AG10803 (cell line): ENCODE measurements at places on chromosomes 16 and 17.

DNA sequence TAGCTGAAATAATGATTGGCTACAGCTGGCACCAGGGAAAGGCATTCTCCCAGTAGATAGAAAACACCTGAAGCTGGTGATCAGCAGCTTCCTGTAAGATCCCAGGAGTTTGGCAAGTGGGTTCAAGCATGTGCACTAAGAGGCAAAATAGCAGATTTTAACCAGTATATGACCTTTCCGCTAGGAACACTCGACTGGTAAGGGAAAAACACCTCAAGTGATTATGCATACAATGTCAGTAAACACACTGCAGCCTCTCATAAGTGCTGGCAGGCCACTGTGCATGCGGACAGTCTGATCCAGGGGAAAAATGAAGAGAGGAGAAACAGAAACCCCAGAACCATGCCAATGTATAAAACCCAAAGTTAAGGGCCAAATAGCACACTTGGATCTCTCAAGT is 49.0 kb upstream of the HLF start:
- DNase-seq, result no peak

DNA sequence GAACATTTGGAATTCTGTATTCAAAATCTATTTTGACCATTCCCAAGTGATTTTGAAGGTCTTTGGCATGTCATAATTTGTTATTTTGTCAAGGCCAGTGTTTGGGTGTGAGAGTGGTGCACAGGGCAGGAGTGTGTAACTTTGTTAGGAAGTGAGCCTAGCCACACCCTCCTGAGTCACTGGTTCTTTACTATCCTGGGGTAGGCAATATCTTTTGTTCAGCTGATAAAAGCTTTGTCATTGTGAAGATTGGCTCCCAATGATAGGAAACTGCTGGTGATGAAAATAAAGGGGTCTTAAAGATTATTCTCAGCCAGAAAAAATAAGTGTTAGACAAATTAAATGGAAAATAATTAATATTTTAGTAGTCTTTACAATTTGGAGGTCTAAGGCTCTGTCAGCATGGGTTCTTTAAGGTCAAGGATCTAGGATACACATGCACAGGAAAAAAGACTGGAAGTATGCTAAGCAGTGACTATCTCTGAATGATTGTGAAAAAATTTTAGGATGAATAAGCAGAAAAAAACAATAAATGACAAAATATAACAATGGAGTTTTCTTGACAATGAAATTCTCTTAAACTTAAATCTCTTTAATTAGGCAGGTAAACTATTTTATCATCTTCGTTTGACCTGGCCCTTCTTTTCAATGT is 5.1 kb downstream of the UBN1 start:
- DNase-seq, result peak; percentile 21

DNA sequence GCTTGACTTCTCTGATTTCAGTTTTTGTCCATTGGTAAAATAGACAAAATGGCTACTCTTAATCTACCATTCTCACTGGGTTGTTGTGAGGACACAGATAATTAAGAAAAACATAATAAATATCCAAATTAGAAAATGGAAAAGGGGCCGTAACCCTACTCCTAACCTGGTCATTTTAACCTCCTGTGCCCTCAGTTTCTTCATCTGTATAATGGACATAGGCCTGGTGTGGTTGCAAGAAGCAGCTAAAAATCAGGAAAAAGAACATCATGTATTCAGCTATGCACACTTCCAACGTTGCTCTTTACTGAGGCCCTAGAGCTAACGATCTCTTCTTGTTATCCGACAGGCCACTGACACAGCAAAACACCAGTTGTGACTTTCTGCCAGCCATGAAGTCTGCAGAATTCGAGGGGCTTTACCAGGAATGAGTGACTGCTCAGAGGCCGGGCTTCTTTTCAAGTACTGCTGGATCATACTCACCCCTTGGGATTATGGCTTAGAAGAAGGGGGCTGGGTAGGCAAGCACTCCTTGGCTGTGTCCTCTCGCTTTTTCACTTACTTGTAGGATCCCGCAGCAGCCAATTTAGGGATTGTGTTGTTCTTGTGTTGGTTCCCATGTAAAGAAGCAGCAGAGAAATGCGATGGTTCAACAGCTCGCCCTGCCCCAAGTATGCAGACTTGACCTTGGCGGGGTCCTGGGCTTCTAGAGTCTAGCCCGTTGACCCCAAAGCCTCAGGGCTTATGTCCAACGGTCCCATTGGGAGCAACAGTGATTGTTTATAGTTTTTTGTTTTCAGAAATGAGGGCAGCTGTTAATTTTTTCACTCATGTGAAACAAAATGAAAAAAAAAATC is 20.9 kb downstream of the LDAF1 start:
- no peak for DNase-seq

- no peak for DNase-seq
Observed at GRCh38 chr17:70021726-70022125, 53.3 kb upstream of the KCNJ16 start.

GRCh38 chr16:55323637-55324271 is at the start of gene IRX6:
Gene IRX6, plus strand, starts transcription at chr16:55324203. Its CDS starts 889 bp downstream, at chr16:55325092.
- peak; percentile 35 for DNase-seq

GRCh38 chr16:70790815-70791214 is 10.1 kb downstream of the VAC14 start:
- no peak for DNase-seq

DNA sequence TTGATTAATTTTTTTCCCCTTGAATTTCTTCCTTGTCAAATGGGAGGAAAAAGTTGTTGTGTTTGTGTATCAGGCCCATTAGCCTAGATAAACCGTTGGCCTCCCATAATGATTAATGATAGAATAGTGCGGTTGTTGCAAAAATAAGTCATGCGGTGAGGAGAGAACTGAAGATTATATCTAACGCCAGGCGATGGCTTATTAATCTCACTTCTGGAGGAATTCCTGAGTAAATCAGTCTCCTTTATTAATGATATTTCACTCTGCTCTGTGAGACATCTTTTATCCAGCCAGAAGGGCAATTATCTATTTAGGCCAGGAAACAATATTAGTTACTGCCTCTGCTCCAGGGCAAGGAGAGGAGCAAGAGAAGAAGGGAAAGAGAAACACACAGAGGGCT is 107.3 kb downstream of the IRX5 start:
- no peak for DNase-seq

GRCh38 chr16:75254359-75254837 is 3.0 kb upstream of the BCAR1 start:
- DNase-seq, result peak; percentile 98

GRCh38 chr16:35370617-35371016 is 1911.2 kb downstream of the TP53TG3F start:
- no peak for DNase-seq

DNA sequence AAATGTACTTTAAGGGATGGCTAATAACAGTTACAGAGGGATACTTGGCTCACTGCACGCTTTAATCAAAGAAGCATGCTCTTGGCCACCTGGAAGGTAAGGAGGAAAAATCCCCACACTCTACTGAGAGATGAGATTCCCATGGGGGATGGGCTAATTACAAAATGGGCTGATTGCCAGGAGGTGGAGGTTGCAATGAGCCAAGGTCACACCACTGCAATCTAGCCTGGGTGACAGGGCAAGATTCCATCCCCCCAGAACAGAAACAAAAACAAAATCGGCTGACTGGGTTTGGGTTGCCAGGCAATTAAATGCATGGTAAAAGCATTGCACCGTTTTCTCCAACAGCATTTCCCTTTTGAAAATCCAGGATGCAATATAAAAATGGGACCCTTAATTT is 18.0 kb downstream of the N4BP1 start:
- DNase-seq, result no peak

DNA sequence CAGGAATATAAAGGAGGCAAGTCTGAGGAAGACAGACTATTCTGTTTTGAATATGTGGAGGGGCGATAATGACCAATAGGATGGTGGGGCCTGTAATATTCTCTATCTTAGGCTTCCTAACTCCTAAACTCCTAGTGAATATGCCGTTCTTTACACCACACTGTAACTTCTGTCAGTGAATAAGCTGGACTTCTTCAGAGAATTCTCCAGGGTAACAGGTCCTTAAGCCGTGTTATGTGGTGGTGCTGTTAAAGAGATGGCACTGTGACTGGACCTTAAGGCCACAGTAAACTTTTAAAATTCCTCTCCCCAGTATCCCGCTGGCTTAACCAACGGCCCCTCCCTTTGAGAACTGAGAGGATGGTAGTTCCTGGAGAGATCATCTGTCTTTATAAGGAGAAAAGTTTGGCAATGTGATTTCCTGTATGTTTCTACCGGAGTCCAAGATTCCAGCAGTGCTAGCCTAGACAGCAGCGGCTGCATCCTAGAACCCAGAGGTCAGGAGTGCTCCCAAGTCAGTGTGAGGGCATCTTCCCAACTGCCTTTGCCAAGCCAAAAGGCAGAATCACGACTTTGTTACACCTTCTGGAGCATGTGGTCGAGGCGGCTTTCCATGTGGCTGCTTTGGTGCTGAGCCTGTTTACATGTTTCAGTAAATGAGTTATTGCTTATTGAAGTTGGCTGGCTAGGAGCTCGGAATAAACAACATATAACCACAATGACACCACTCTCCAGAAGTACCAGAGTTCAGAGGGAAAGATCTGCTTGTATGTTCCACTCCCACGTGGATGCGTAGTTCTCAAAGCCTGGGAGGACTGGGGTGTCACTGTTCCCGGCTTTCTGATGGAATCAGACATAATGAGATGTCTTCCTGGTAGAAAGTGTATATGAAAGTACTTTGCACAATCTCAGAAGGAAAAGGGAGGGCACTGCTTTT is 41.0 kb downstream of the TUBD1 start:
- DNase-seq, result peak; percentile 100

DNA sequence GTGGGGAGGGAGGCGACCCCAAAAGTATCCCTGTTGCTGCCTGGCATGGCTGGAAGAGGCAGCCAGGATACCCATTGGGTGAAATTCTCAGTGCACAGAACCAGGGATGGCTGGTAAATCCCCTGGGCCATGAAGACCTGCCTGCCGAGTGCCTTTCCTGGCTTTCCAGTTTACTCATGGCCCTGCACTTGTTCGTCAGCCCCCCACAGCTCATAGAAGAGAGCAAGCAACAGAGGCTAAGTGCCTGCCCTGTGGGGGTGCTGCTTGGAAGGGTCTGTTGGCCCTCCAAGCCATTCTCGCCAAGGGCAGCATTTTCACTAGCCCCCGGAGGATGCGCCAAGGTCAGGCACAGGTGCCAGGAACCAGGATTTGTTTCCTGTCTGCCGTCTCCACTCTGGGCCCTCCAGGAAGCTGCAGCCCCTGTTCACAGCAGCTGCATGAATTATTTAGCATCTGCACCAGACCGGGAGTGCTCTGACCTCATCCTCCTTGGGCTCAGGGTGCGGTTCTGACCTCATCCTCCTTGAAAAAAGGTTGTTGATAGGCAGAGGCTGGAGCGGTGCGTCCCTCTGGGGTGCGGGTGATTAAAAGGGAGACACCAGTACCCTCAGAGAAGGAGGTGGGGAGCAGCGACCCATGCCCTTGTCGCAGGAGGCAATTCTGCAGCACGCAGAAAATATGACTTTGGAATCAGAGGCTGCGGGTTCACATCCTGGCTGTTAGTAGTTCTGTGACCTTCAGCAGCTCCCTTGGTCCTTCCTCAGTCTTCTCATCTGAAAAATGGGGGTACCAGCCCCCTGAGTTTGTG is 14.2 kb upstream of the CD300A start:
- no peak for DNase-seq

GRCh38 chr16:27437946-27438345 is 36.0 kb downstream of the IL21R start:
- DNase-seq, result no peak

DNA sequence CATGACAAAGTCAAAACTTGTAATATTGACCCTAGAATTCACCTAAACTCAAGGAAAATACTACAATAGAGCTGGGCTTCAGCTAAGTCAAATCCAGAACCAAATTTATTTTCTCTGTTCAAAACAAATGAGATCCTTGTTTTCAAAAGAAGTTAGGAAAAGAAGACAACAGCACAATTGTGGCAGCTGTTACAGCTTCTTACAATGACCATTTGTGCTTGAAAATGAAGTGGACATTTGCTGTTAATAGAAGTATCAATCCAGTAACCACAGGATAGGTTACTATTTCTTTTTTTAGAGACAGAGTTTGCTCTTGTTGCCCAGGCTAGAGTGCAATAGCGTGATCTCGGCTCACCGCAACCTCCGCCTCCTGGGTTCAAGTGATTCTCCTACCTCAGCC is 44.4 kb downstream of the APPBP2 start:
- DNase-seq, result no peak

DNA sequence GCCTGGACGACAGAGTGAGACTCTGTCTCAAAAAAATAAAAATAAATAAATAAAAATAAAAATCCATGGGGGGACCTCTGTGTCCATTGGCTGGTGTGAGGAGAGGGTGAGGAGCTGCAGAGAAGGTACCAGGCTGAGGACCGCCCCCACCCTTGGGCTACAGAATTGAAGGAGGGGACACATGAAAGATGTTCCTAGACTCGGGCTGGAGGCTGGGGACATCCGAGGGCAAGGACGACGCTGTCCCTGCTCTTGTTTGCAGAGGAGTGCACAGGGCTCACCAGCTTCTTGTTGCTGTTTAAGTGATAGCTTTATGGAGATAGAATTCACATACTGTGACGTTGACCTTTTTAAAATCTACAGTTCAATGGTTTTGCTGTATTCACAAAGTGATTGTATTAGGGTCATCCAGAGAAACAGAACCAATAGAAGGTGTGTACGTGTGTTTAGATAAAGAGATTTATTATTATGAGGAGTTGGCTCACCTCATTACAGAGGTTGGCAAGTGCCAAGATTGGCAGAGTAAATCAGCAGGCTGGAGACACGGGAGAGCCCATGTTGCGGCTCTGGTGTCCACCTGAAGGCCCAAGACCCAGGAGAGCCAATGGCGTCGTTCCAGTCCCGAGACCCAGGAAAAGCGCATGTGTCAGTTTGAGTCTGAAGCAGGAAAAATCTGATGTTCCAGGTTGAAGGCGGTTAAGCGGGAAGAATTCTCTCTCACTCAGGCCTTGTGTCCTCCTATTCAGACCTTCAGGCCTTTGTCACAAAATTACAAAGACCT is 320.7 kb downstream of the SEC14L1 start:
- no peak for DNase-seq

- DNase-seq, result peak; percentile 57
Observed at GRCh38 chr16:14562691-14563491, 67.2 kb downstream of the PARN start.

GRCh38 chr17:36048066-36048465 is 16.0 kb upstream of the CCL18 start:
- DNase-seq, result no peak

- no peak for DNase-seq
Observed at GRCh38 chr16:86579268-86580062, 1.1 kb downstream of the FOXL1 start.

DNA sequence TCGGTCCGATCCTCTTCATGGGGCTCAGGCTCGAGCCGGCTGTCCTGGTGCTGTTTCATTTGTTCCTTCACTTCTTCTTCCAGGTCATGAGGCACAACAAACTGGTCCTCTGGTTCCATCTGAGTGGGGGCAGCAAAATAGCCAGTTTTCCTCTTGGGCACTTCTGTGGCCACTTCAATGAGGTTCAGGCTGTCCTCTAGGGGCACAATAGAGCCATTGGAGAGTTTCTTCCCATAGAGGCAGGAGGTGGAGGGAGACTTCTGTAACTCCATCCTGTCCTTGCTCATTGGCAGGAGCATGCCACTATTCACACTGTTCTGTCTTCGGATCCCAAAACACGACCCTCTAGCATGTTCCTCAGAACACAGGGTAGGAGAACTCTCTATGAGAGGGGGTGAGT is 22.9 kb downstream of the MARVELD3 start:
- no peak for DNase-seq
